ENCODE measurements at places on chromosomes 2 and 18. TPM values are rescaled to one million over a fixed set of nuclear protein-coding genes. Genes with fewer than 3 reads are reported as not detected.

GRCh38 chr2:203195331-203196036 is 43.3 kb upstream of the CYP20A1 start:
- no peak for DNase-seq

GRCh38 chr2:29502460-29502911 is 387.3 kb downstream of the CLIP4 start:
- DNase-seq, result no peak

DNA sequence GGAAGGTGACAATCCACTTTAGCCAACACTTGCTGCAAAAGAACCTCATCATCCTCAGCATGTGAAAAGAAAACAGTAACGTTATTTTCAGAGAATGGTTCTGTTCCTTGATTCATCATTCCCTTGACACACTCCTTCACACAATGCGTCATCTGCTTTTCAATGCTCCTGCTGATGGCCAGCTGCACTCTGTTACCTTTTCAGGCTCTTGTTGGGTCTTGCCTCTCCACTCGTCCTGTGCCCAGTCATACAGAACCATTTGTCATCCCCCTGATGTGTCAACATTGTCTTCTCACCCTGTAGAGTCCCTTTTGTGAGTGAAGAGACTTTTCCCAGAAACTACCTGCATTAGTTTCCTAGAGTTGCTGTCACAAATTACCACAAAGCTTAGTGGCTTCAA is 12.2 kb upstream of the DTNA start:
- no peak for DNase-seq

- DNase-seq, result no peak
Observed at GRCh38 chr2:146697307-146697706, 1147.5 kb upstream of the ACVR2A start.

GRCh38 chr2:113677330-113677729 is 50.3 kb downstream of the RABL2A start:
- no peak for DNase-seq

- no peak for DNase-seq
Observed at GRCh38 chr18:48338915-48339314, 70.3 kb downstream of the ZBTB7C start.

GRCh38 chr2:191515551-191515950 is 162.4 kb upstream of the NABP1 start:
- no peak for DNase-seq

Gene NT5C1B
- not detected for polyA plus RNA-seq

Gene KCNJ13
- polyA plus RNA-seq, result not detected

Gene ABI2
- polyA plus RNA-seq, result 36.1 TPM

Gene CPLX4
- not detected for polyA plus RNA-seq

Measured in BJ (cell line).